ENCODE measurements at places on chromosomes 3 and 15.

GRCh38 chr3:184598574-184598927 lies 37.0 kb downstream of the EPHB3 start:
- no peak for DNase-seq

GRCh38 chr3:7700977-7701376 lies 800.6 kb upstream of the LMCD1 start:
- no peak for DNase-seq

- DNase-seq, result no peak
Measured at GRCh38 chr3:156978481-156978961, 152.4 kb downstream of the LEKR1 start.

DNA sequence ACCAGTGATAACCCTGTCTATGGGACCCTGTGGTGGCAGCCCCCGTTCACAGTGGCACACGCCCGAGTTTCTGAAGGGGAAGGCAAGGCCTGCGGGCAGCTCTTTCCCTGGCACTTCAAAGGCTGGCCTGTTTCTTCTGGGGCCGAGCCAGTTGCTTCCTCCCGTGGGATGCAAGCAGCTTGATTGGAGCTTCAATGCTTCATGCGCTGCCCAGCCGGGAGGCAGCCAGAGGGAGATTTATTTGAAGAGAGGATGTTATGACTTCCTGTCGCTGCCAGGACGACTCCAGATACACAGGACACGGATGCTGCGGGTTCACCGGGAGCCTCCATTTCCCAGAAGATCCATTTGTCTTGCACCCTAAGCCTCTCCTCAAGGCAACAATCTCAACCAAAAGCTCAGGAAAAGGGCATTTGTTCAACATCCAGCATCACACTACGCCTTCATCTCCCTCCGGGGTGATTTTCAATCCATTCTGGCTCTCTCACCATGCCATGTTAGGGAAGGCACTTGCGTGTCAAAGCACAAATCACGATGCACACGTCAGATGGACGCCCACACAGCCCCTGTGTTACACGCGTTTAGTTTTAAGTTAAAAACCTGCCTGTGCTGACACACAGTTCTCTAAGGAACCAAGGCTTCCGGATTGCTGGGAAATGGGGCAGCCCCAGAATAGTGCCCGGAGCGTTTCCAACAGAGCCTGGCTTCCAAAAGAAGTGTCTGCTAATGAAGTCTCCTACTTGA lies 330.2 kb downstream of the OCA2 start:
- no peak for DNase-seq

DNA sequence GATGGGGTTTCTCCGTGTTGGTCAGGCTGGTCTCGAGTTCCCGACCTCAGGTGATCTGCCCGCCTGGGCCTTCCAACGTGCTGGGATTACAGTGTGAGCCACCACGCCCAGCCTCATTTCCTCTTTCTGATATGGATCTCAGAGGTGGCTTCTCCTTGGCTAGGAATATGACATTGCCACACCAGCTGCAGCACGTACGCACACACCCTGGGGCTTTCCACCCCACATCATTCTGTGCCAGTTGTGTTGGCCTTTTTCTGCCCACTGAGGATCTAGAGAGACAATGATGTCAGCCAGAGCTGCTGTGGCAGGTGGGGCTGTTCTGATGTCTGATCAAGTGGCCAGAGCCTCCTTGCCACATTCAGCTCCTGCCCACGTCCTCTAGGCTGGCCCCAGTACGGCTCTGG lies 29.0 kb downstream of the TMEM45A start:
- no peak for DNase-seq

DNA sequence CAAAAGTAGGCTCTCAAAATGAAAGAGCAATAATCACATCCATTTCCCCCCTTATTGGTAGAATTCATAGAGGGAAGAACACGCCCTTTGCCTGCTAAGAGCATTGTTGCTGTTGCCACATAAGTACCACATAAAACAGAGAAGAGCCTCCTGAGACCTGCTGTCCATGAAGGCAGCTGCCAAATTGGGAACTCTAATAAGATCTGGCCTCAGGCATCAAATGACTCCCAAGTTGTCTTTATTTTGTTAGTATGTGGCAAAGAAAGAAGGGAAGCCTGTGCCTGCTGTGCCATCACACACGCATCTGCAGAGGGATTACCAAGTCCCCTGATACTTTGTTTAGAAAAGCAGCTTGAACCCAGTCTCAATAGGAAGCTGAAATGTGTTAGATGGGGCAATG lies 23.9 kb downstream of the VGLL3 start:
- DNase-seq, result no peak

- DNase-seq, result no peak
Measured at GRCh38 chr15:96974761-96975160, 644.3 kb downstream of the NR2F2 start.

DNA sequence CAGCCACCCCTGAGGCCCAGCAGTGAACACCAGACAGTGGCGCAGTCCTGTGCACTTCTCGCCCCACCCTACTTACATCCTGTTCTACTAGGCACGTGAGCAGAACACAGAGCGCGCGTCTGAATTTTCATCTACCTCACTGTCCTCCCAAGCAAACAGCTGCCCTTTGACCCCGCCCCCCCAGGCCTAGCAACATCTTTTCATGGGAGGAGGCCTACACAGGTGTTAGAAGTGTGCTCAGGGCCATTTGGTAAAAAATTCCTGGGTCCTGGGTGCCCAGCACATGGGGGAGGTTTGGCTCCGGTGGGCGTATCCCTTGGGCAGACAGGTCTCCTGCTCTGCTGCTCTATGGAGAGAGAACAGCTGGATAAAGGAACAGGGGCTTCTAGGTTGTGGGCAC lies 95.0 kb downstream of the MYLK start:
- DNase-seq, result no peak

- no peak for DNase-seq
Measured at GRCh38 chr15:33848011-33848410, 120.3 kb upstream of the CHRM5 start.

DNA sequence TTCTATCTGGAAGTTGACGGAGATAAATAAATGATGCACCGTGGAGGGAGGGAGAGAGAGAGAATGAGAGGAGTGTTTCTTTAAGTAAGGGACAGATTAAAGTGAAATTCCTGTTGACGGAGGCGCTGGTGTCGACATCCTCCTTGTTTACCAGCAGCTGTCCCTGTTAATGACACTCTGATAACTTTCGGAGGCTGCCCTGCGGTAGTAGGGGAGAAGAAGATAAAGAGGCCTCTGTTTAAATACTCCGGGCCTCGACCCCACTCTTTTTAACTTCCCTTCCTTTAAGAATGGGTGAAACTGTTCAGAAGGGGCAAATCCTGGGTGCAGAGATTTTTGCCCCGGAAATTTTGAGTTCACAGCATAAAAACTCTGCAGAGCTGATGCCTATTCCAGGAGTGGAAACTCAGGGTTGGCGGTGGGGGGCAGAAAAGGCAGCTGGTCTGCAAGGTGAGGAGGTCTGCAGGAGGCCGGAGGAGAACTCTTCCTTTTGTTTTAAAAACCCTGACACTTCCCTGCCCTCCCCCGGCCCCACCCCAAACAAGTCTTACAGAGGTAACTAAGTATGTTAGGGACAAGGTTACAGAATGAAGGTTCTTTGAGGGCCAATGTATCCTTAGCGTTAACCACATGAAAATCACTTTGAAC lies 276.6 kb upstream of the NR2F2 start:
- DNase-seq, result no peak

GRCh38 chr3:24520976-24521419 lies 26.3 kb upstream of the THRB start:
- DNase-seq, result no peak

DNA sequence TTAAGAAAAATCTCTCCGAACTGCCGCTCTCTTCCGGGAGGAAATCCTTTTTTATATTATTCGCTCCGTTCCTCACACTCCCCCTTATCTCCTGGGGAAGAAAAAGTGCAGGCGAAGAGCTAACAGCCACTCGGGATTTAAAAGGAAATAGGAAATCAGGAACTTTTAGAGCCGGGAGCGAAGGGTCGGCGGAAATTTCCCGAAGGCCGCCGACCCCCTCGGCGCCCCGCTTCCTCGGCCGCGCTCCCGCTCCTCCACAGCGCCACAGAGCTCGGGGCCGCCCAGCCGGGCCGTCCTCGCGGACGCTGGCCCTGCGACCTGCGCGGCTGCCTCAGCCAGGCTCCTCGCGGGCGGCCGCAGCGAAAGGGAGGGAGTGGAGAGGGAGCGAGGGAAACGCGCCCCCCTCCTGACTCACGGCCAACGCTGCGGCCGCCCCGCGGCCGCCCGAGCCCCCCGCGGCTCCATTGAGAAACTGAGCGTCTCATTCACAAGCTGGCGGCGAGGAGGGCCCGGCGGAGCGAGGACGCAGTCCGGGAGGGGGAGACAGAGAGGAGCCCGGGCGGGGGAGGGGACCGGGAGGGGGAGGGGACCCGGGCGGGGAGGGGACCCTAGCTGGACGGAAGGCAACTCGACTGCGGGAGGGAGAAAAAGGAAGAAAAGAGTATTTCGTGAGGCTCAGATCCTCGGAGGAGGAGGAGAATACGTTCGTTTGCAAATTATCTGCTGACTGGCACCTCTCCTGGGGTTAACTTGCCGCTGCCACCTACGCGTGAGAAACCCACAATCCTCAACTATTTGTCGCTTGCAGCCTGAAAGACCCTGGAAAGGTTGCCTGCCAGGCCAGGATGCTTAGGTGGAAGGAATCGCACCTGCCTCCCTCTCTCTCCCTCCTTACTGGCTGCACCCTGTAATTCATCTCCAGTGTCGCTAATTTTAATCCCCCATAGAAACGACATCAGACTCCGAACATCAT lies at the start of gene PTPN9:
PTPN9 (minus strand) TSS at position 368 of the 973 bp plus-strand sequence. CDS start 539 bp downstream, outside the sequence.
- no peak for DNase-seq

- DNase-seq, result no peak
Measured at GRCh38 chr3:158111861-158112260, 2.0 kb downstream of the RSRC1 start.

DNA sequence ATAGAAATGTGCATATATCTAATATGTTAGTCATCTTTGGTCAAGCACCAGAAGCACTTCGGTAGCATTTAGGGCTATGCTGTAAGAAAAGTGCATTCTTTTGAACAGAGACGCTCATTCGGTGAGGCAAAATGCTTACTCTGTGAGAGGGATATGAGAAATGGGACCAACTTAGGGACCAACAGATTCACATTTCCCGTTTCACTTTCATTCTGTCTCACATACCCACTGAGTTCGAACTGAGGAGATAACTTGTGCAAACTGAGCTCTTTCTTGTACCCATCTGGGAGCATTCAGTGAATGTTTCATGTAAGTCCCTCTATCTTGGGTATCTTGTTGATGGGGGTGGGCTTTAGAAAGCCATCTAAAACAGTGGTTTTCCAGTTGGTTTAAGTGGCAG lies 135.3 kb downstream of the FEZF2 start:
- DNase-seq, result no peak

- DNase-seq, result no peak
Measured at GRCh38 chr15:55915876-55916567, 77.4 kb downstream of the NEDD4 start.

- DNase-seq, result no peak
Measured at GRCh38 chr15:65621638-65622037, at the start of gene SLC24A1. Gene SLC24A1, plus strand, starts transcription at chr15:65621938. Its CDS starts 2,143 bp downstream, at chr15:65624081.

- no peak for DNase-seq
Measured at GRCh38 chr3:23329471-23330105, 126.5 kb downstream of the UBE2E2 start.

GRCh38 chr3:161854232-161854771 lies 357.7 kb downstream of the OTOL1 start:
- DNase-seq, result no peak

- DNase-seq, result no peak
Measured at GRCh38 chr3:189406148-189406547, 225.0 kb upstream of the TP63 start.

DNA sequence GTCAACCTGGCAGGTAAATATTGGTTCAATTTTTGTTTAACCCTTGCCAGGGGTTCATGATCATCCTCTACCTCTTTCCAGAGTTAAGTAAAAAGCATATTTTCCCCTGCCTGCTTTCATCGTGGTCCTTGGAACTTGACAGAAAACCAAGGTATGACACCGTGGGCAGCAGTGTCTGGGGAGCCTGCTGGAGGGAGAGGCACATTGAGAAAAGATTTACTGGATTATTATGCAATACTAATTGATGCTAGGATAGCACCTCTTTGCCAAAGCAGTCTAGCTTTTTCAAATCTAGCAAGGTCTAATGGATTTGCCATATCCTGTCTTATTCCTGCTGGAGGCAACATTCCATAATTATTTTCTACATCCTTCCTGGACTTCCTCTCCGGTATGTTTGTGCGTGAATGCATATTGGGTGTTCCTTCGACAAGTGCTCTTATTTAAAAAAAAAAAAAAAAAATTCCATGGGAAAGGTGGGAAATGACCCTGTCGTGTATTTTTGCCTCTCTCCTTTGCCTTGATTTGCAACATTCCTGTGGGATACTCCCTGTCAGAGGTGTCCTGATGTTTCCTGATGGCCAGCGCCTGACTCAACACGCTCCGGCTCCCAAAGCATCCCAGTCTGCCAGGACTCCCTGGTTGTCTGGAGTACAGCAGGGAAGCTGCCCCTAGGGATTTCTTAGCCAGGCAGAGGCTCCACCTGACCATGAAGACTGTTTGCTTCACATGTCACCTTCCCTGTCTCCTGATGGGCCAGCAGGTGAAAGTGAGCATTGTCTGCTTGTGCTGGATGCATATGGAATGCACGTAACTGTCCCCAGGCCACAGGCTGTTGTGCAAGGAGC lies 6.3 kb downstream of the BHLHE40 start:
- DNase-seq, result no peak

DNA sequence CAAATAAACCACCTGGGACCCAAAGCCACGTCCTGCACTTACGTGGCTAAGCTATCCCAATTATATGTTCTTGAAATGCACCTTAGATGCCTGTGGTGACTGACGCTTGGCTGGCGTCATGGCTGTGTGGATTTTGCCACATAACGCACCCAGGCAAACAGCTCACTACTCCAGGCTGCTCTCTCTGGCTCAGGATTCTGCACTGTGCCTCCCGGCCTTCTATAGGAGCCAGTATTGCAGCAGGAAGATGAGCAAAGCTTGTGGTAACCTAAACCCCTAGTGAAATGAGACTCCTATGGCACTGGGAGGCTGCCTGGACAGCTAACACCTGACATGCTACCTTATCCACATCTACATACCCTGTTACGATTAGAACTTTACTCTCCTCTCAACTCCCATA lies 179.3 kb downstream of the THRB start:
- DNase-seq, result no peak

DNA sequence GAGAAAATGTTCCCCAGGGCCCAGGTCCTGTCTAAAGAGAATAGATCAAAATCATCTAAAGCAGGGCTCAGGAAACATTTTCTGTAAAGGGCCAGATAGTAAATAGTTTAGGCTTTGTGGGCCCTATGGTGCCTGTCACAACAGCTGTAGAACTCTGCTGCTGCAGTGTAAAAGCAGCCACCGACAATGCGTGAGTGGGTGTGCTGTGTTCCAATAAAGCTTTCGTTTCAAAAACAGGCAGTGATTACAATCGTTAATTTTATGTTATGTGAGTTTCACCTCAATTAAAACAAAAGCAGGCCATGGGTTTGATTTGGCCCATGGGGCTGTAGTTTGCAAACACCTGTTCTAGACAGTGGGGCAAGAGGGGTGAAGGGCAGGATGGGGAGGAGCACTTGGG lies 12.5 kb upstream of the HEG1 start:
- DNase-seq, result no peak

DNA sequence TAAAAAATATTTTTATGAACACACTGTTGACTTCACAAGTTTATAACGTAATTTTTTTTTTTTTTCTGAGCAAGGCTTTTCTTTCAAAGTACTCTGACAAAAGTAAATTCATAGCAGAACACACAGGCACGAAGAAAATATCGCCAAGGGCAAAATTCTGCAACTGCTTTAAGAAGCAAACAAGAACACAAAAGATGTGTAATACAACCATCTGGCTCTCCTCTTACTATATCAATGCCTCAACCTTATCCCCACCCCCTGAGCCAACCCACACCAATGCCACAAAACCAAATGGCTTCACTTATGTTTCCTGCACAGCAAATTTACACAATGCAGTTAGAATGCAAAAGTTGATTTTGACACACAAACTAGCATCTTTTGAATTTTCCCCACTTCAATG lies 274.2 kb downstream of the FOXP1 start:
- DNase-seq, result no peak

GRCh38 chr3:26562021-26562768 lies 60.4 kb upstream of the LRRC3B start:
- DNase-seq, result no peak
